ENCODE measurements at places on chromosomes 6 and 20.

DNA sequence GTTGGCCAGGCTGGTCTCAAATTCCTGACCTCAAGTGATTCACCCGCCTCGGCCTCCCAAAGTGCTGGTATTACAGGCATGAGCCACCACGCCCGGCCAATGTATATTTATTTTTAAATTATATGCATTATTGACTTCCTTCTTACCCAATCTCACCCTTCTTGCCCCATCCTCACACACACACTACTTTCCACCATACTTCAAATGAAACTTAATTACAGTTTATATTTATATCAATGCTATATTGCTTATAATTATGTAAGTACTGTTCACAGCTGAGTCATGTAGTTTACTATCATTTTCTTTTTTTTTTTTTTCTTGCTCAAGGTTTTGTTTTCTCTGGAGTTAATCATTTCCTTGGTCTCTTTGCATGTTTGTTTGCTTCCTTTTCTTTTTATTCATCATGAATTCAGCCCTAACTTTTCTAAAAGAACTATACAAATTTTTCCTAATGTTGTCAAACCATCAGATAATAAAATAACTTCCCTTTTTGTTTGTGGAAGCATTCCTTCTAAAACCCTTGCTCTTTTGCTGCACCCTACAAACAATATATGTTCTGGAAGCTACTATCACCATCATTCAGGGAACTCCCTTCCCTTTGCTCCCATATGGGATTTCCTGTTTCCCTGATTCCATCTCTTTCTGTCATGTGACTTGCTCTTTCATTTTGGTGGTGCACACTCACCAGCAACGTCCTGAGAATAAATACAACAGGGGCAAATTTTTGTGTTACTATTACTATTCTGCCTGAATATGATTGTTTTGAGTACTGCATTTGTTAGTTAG is 201.7 kb upstream of the SASH1 start:
- DNase-seq: no peak

DNA sequence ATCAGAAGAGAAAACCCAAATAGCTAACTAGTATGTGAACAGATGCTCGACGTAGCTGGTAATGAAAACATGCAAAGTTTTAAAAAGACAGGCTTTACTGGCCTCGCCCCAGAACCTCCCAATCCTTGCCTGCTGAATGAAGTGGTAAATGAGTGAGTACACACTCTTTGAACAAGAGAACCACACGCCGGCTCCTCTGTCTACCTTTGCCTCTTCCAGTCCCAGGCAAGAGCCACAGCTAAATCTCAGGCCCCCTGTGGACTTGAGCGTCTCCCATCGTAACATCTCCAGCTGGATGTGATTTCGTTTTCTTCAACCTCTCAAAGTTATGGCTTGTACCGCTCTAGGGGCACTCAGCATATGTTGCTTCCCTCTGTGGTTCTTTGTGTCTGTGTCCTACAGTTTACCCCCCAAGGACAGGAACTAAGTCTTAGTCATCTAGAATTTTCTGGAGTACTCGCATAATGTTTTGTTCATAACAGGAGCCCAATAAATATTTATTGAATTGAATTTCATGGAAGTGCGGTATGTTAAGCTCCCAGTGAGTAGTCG is 153.2 kb upstream of the TAB2 start:
- DNase-seq: no peak

GRCh38 chr6:47663462-47664216 is 34.7 kb upstream of the ADGRF4 start:
- DNase-seq: no peak

GRCh38 chr6:110528930-110529325 is 52.5 kb upstream of the SLC22A16 start:
- DNase-seq: no peak

DNA sequence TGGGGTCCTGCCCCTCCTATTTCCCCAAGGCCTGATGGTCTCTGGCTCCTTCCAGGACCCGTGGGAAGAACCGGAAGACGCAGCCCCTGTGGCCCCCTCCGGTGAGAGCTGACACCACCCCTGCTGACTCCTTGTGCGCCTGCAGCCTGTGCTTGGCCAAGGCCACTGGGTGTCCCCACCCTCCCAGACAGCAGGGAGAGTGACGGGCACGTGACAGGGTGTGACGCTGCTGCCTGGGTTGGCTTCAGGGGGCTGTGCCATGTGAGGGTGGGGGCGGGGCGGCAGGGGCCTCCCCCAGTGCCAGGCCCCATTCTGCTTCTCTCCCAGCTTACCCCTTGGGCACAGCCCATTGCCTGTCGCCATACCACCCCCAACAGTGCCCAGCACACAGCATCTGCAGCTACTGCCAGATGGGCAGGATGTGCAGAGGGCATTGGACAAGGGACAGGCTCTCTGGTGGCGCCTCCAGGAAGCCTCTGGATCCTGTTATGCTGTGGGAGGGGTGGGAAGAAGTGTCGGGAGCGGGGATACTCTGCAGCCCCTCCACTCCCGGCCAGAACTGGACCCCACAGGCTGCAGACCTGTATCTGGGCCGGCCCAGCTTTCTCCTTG is 2.9 kb downstream of the BIRC7 start:
- DNase-seq: no peak

- no peak for DNase-seq
These were observed 14.3 kb upstream of the SLC22A3 start for GRCh38 chr6:160333841-160334240.

GRCh38 chr6:68654134-68654533 is 19.1 kb downstream of the ADGRB3 start:
- no peak for DNase-seq

- DNase-seq: no peak
These were observed 20.6 kb downstream of the SLC2A12 start for GRCh38 chr6:134031696-134032255.

DNA sequence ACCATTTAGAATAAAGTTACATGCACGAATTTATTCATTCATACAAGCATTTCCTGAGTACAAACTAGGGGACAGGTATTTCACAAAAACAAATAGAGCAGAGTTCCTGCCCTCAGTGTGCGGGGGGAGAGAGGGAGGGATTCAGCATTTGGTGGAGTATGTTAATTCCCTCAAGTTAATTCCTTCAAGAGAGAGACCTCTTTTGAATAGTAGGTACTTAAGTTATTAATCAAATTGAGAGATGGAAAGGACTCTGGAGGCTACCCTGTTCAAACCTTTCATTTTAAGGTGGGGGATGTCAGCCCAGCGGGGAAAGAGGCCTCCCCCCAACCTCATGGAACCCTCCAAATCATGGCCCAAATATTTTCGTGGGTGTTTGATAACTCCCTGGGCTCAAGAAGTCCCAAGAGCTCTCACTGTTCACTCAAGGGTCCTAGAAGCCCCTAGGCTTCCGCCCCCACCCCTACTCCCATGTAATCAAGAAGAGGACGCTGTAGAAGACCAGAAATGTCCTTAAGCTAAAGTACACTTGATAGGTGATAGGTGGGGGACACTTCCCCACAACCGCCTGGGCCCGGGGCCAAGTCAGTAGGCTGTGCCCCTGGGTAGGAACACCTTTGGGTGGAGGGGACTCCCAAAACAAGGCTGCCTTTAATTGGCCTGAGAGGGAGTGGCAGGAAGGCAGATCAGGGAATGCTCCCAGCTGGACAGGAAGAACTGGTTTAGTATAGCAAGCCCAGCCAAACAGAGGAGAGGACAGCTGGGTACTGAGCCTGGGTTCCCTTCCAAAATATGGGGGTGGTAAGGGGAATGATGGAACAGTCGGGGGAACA is 2.9 kb downstream of the SDC4 start:
- DNase-seq: no peak

DNA sequence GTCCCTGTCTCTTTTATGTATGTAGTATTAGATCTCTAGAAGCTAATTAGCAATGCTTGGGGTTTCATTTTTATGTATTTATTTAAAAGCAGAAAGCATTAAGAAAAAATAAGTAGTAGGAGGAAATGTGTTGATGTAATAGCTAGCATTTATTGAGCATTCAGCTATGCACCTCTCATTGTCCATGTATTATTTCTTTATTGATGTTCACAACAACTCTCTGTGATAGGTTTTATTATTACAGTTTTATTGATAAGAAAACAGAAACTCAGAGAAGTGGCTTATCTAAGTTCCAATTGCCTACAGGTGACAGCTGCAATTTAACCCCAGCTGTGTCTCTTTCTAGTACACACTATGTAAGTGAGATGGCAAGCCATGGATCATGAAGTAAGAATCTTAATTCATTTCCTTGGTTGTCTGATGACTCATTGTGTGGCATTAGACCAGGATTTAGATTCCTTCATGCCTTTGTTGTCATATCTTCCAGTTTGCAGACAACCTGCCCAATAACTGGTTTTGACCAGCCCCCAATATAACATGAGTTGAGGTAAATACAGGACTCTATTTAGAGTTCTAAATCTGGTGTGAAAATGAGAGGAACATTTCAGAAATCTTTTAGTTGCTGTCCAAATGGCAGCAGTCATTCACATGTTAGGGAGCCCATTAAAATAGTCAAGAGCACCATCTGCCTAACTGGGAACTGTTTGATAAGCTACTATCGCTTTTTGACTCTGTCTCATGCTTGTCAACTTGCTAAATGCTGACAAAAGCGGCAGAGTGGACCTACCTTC is 170.8 kb upstream of the PHACTR1 start:
- DNase-seq: no peak

GRCh38 chr6:33692760-33693158 is 18.7 kb downstream of the UQCC2 start:
- no peak for DNase-seq

DNA sequence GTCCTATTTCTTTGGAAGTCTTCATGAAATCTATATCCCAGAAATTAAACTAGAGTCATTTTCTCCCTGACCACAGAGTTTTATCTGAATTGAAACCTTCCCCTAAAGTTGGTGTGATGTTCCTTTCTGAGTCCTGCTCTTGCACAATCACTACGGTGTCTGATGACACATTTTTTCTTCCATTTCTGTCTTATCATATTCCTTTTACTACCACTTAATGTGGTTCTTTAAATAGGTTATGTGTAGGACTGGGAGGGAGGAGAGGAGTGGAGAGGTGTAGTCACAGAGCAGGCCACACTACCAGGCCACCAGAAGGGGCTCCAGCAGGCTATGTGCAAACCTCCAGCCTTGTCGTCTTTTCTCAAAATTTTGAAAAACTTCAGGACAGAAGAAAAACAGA is 39.7 kb upstream of the ATXN1 start:
- DNase-seq: no peak

DNA sequence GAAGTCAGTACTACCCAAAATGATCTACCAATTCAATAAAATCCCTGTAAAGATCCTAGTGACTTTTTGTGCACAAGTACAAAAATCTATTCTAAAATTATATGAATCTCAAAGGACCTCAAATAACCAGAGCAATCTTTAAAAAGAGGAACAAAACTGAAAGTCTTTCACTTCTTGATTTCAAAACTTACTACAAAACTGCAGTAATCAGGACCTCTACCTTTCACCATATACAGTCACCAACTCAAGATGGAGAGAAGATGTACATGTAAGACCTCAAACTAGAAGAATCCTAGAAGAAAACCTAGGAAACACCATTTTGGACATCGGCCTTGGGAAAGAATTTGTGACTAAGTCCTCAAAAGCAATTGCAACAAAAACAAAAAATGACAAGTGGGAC is 109.5 kb upstream of the CD93 start:
- DNase-seq: no peak

DNA sequence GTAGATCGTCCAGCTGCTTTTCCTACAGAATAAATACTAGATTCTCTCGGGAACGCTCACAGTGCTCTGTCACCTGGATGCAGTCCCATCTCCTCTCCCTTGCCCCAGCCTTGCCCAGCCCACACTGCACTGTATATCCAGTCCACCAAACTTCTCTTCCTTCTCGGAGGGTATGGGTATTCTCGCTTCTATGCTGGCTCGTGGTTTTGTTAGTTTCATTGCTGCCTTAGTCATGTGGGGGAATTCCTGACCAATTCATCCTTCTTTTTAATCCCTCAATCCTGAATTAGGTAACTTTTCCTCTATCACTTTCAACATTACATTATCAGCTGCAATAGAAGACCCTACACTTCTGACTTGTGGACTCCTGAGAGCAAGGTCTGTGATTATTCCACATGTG is 252.4 kb downstream of the GMDS start:
- DNase-seq: no peak

GRCh38 chr6:143399176-143399575 is 51.3 kb downstream of the ADAT2 start:
- no peak for DNase-seq

DNA sequence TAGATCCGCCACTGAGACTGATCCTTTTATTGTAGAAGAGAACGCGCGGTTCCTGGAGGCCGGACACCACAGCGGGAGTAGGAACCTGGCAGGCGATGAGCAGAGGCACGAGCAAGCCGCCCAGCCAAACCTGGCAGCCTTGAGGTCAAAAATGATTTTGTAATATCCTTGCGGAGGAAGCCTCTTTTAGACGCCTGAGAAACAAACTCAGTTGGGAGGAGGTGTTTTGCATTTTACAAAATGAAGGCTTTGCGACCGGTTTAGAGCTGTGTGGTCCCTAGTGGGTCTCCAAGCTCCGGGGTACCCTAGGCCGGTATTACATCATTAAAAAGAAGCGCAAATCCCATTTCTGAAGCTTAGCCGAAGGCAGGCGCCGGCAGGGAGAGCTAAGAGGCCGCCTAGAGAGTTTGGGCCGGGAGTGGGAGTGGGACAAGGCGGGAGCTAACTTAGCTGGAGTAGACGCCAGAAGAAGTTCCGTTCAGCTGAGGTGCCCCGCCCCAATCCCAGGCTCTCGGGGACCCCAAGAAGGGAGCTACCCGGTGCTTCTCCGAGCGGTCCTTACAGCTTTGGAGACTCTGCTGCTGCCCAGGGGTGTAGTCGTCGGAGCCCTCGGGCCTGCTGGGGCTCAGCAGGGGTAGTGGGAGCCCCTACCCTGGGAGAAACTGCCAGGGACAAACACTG is 1.9 kb upstream of the TBX18 start:
- DNase-seq: no peak

- DNase-seq: no peak
These were observed 364.3 kb upstream of the MAN1A1 start for GRCh38 chr6:119713903-119714302.

DNA sequence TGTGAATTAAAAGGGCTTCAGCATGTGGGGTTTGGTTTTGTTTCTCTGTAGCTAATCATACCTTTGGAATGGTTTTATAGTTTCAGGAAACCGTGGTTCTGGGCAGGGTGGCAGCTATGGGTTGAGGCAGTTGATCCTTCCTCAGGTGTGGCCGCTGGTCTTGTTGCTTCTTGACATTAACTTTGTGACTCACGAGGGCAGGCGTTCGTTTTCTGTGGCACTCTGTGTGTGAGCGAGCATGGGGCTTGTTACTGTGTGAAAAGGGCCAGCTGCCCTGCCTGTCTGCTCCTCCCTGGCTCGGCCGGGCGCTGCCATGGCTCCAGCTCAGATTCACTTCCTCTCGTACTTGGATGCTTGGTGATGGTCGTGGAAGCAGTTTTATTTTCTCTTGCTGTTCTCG is 16.2 kb downstream of the DNAJC5 start:
- DNase-seq: peak; percentile 40

Measured in substantia nigra (tissue), 51 donors.